ENCODE measurements at places on chromosomes 1 and 21. TPM values are rescaled to one million over a fixed set of nuclear protein-coding genes. Genes with fewer than 3 reads are reported as not detected.

The APOBEC4 gene
- not detected for total RNA-seq

The ORC1 gene
- total RNA-seq, result 0.26 TPM

DNA sequence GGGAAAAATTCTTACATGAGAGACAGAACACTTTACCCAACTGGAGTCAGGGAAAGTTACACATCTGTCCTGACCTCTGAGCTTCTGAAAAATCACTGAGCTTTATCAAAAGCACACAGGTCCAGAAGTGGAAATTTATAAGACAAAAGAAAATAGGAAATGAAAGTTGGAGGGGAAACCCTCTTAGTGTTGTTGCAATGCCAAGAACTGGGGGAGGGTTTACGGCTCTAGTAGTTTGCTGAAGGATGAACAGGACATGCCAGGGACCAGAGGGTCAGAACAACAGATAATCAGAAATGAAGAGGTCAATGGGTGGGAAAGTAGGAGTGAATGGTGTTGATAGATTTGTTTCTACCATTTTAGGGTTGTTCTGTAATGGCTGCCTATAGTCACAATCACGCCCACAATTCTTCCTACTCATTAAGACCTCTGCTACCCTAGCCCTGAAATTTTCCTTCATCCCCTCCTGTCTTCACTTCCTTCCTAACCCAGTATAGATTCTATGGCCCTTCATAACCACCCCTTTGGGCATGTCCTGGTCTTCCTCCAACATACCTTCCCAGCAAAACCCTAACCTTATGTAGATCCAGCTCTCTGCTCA, 30.3 kb upstream of the FMOD start:
- no peak for DNase-seq

DNA sequence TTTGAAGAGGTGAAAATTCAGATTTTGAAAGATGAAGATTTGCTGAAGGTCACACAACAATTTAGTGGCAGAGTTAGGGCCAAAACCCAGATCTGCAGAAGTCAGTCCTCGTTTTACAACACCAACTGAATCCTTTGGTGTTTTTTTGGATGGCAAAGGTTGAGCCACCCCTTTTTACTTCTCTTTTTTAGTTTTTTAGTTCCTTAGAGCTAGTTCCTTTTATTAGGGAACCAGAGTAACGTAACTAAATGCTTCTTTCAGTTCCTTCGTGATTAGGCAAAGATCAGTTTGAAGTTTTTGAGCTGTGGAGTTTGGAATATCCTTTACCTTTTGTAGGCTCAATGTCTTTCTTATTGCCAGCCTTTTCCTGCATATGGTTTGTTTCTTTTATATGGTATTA, 67.9 kb upstream of the ARID1A start:
- DNase-seq, result no peak

DNA sequence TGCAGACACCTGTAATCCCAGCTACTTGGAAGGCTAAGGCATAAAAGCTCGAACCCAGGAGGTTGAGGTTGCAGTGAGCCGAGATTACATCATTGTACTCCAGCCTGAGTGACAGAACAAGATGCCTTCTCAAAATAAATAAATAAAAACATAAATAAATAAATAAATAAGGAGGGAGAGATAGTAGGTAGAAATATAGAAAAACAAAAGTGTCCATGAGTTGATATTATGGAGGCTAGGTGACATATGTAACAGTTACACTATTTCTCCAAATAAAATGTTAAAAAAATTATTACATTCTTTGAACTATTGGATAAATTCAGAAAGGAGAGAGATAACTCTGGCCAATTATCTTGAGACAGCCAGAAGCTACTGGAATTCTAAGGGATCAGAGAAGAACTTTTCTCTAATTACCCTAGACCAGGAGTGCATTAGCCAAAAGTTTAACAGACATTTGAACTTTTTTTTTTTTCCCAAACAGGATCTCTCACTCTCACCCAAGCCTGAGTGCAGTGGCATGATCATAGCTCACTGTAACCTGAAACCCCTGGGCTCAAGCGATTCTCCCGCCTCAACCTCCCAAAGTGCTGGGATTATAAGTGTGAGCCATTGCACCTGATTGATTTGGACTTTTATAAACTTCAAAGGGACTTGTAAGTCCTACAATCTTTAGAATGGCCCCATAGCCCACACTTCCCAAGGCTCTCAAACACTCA, 17.6 kb downstream of the SYNJ1 start:
- no peak for DNase-seq

GRCh38 chr1:154736841-154737240, 128.9 kb upstream of the ADAR start:
- DNase-seq, result peak; percentile 82

GRCh38 chr1:56526571-56527174, 52.7 kb downstream of the PLPP3 start:
- peak; percentile 77 for DNase-seq

GRCh38 chr1:98205291-98206017, 284.6 kb upstream of the DPYD start:
- DNase-seq, result peak; percentile 17

The AMY1B gene
- total RNA-seq, result not detected

- DNase-seq, result peak; percentile 100
Observed at GRCh38 chr1:58618303-58618702, 41.3 kb upstream of the TACSTD2 start.

GRCh38 chr21:20341431-20341830, 656.8 kb upstream of the NCAM2 start:
- no peak for DNase-seq

GRCh38 chr1:15583016-15583706, 1.7 kb downstream of the AGMAT start:
- DNase-seq, result no peak

DNA sequence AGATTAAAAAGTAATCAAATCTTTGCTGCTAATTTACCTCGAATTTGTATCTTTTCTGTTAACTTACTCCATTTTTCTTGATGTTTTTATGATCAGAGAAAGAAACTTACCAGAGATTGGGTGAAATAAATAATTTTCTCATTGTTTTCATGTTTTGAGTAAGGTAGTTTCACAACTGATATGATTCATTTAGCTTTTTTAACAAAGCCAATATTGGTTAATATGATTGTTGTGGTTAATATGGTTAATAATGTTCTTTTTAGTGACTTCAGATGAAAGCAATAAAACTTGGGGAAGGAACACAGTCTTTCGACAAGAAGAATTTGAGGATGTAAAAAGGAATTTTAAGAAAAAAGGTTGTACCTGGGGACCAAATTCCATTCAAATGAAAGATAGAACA, 48.1 kb downstream of the MAP3K21 start:
- no peak for DNase-seq

DNA sequence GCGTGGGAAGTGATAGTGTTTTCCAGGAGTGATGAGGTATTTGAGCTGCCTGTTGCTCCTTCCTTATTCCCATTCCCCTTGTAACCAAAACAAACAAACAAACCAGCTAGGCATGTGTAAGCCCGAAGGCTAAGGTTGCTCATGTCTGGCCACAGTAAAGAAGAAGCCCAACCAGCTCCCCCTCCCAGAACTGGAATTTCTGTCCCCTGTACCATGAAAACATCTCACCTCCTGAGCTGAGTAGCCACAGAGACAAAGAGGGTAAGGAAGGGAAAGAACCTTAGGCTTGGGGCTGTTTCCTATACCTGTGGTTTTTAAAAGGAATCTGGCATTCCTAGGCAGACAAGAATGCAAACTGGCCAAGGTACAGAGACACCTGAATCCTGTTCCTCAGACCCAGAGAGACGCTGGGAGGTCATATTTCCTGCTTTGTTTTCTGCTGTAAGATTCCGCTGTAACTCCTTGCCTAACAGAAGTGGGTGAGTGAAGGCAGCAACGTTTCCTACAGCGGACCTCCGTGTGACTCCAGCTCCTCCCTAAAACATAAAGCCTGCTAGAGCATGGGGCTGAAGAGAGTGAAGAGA, 41.7 kb upstream of the RAB4A start:
- peak; percentile 90 for DNase-seq

The SEC16B gene
- total RNA-seq, result 0.26 TPM

DNA sequence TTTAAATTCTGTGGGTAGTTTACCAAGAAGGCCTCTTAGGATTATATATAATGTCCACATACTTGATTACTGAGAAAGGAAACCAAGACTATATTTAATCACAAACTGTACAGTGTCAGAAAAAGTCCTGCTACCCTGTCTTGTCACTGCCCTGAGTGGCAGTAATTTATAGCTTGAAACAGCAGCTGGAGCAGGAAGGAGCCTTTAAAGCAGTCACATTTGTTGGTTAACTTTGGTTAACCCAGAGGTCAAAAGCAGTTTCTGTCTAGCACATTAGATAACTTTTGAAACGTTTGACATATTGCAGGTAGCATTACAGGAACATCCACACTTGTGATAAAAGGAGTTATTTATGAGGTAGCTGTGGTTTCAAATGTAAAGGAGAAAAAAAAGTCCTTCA, 161.7 kb downstream of the ROR1 start:
- DNase-seq, result no peak

GRCh38 chr1:170808216-170808885, 127.0 kb upstream of the MROH9 start:
- DNase-seq, result no peak

The PDC gene
- total RNA-seq, result not detected

GRCh38 chr1:40414331-40414730, 35.9 kb upstream of the ZFP69B start:
- DNase-seq, result no peak

- DNase-seq, result peak; percentile 21
Observed at GRCh38 chr1:13828454-13829151, 128.6 kb downstream of the PRDM2 start.

DNA sequence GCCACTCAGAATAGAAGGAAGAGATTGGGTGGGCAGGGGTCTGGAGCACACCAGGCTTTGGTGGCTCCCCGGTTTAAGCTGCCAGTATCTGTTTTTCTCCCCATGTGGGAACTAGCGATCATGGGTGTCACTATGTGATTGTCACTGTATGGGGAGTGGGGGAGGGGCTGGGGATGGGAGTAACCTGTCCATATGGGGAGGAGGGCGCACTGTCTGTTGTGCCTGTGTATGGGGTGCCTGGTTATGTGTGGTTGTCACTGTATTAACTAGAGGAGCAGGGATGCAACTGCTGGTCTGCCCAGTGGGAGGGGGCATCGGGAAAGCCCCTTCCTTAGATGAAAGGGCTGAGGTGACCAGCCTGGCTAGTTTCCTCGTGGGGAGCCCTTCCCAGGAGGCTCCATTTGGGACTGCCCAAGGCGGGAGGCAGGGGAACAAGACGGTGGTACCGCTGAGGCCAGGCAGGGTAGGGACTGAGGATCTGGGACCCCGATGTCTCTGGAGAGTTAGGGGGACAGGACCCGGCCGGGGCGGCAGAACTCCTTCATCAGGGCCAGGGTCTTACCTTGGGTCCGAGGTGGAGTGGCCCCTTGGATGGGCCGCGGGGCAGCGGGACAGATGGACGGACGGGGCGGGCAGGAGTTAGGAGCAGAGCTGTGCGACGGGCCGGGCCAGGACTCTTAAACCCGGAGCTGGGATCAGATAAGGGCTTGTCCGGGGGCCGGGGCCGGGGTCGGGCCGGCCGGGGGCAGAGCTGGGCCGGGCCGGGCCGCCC, at the start of gene KCNJ10:
TSS of gene KCNJ10 (minus strand) at position 701 of the 772 bp plus-strand sequence. CDS start 27,628 bp downstream, outside the sequence.
- no peak for DNase-seq

The LCE2A gene
- total RNA-seq, result not detected

GRCh38 chr1:44327679-44328491, 27.2 kb downstream of the ERI3 start:
- DNase-seq, result peak; percentile 100

GRCh38 chr1:61353797-61354406, 271.5 kb downstream of the NFIA start:
- DNase-seq, result no peak

The PPIAL4G gene
- total RNA-seq, result not detected

DNA sequence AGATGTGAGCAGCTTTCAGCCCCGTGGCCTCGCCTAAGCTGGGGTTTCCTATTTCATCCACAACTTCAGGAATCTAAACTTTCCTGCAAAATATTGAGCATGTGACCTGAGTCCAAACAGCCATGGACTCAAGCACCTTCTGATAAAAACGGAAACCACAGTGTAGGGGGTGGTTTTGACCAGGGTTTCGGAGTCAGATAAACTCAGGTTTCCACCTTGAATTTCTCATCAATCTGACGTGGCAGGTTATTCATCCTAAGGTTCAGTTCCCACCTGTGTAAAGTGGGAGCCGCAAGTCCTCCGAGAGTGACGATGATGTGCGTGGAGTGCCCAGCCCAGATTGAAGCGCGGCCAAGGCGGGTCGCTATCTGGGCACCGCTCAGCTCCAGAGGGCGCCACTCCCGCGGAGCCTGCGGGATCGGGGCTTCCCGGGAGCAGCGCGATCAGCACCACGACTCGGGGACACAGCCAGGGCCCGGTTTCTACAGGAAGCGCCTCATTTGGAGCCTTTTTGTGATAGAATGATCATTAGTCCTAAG, 871 bp upstream of the ETS2 start:
- DNase-seq, result peak; percentile 97

The PDZK1 gene
- total RNA-seq, result 0.26 TPM

The S1PR1 gene
- under 0.01 TPM for total RNA-seq

The ZNF496 gene
- 5.0 TPM for total RNA-seq

DNA sequence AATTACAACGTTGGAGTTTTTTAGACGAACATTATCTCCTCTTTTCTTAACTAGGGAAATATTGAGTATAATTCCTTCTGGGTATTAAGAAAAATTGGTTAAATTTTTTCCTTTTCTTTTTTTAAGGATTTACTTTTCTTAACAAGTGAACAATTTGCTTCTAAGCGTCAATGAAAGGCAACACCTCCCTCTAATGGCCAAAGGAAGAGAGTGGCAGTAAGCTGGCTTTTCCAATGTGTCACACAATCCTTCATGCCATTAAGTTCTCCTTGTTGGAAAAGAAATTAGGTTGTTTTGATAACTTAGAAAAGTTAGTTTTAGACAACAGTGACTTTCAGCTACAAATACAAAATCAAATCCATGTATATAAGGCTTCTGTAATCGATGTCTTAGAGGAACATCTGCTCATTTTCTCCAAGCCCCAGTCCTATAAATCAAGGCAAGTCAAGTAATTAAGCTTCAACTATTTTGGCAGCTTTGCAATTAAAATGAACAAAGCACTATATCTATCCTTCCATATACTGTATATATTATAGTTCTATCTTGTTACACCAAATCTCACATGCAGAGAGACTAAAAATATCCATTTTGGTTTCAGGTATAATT, 62.8 kb downstream of the EDEM3 start:
- DNase-seq, result peak; percentile 58

GRCh38 chr1:116262207-116262994, 110.6 kb upstream of the ATP1A1 start:
- no peak for DNase-seq

The CDC14A gene
- total RNA-seq, result 0.79 TPM

DNA sequence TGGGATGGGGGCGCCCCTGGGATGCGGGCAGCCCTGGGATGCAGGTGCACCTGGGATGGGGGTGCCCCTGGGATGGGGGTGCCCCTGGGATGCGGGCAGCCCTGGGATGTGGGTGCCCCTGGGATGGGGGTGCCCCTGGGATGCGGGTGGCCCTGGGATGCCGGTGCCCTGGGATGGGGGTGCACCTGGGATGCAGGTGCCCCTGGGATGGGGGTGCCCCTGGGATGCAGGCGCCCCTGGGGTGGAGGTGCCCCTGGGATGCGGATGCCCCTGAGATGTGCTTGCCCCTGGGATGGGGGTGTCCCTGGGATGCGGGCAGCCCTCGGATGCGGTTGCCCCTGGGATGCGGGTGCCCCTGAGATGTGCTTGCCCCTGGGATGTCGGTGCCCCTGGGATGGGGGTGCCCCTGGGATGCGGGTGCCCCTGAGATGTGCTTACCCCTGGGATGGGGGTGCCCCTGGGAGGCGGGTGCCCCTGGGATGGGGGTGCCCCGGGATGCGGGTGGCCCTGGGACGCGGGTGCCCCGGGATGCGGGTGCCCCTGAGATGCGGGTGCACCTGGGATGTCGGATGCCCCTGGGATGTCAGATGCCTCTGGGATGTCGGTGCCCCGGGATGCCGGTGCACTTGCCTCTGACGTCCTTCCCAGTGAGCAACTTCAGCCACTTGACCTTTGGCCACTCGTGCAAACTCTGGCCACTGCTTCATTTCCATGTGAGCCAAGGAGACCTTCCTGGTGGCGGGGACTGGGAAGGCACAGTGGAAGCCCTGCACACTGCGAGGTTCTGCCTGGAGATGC, 37.3 kb upstream of the SLC19A1 start:
- DNase-seq, result no peak
